ENCODE measurements at places on chromosomes 3 and 15.

DNA sequence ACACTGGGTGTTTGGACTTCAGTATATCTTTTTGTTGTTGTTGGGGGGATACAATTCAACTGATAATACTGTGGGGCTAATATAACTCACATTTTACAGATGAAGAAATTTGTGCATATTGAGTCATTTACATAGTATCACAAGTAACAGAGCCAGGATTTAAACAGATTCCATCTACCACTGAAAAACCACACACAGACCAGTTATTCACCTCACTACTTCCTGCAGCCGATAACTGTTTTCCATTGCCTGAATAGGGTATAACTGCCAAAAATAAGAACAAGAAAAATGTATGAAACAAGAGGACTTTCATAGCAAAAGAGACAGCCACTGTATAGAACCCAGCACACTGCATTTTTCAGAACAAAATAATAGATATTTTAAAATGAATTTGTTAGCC is 215.8 kb upstream of the CNTN6 start:
- no peak for DNase-seq

DNA sequence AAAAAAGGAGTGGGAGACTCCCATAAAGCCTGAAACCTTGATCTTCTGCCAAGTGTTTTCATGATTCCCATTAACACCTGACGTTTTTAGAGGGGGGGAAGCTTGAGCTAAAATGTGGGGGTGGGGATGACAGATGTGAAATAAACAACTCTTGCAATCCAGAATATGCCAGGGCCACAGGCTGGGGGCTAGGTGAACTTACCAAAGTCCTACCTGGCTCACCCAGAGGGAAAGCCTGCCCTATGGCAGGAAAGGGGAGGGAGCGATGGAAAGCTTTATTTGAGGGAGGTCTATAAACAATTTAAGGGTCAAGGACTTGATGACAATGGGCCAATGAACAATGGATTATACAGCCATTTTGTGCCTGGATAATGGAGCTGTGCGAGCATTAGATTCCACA is 108.3 kb downstream of the LRIG1 start:
- no peak for DNase-seq

- DNase-seq: no peak
These were observed 8.1 kb upstream of the MAPK6 start for GRCh38 chr15:52010633-52011595.

GRCh38 chr3:58424613-58425012 is 9.0 kb downstream of the PDHB start:
- DNase-seq: no peak

DNA sequence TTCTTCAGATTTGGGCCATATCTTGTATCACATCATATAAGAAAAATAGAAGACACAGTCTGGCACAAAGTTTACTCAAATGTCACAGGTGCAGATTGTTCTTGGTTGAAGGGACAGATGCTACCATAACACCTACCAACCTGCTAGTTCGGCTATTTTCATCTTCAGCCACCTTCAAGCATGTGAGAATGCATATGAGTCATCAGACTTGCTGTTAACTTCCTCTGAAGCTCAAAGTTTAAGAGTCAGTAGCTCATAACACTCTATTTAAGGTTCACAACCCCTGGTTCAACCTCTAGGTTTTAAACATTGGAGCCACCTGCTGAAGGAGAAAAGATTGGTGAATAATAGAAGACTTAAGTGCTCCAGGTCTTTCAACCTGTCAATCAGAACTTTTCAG is 522.8 kb downstream of the NLGN1 start:
- no peak for DNase-seq
